ENCODE measurements at places on chromosomes 4 and X. TPM values are rescaled to one million over a fixed set of nuclear protein-coding genes. Genes with fewer than 3 reads are reported as not detected.

DNA sequence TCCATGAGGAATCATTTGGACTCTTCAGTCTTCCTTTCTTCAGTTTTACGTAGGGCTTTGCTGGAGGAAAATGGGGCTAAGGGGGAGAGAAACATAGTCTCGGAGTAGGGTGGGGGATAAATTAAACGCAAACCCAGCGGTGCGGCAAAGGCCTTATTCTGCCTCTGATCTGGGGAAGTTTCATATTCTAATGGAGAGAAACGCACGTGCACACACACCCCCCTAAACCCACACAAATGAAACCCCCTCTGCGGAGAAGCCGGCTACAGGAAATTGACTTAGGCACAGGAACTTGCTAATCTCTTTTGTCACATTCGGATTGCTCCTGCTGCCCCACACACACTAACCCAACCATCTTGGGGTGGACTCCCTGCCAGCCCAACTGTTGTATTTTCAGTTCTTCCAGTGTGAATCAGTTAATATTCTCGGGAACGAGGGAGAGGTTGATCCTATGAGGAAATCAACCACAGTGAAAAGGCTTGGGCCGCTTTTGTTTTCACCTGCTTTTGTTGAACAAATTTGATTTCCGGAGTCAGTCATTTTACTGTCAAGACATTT lies at the start of gene RHOH:
Gene RHOH, plus strand, starts transcription at position 308 of the 558 bp plus-strand sequence. CDS start 46,356 bp downstream, outside the sequence.
- H3K27ac ChIP-seq = no peak within 1 kb of the TSS
- no peaks in the 10 kb centered on the region for H3K27me3 ChIP-seq
- no peak for DNase-seq

- H3K4me3 ChIP-seq = no peak overlapping the region
- no peaks in the 10 kb centered on the region for H3K36me3 ChIP-seq
- H3K27me3 ChIP-seq = peaks cover 8% of the 10 kb centered on the region
Observed at GRCh38 chrX:1244164-1245076, 24.2 kb upstream of the CSF2RA start.

- DNase-seq = no peak
- H3K27me3 ChIP-seq = peaks cover 13% of the 10 kb centered on the region
- H3K4me1 ChIP-seq = no peaks in the 10 kb centered on the region
Observed at GRCh38 chr4:73836373-73837279, at the start of gene CXCL6. Gene CXCL6, plus strand, starts transcription at chr4:73836678. Its CDS starts 73 bp downstream, at chr4:73836751.

- no peaks in the 10 kb centered on the region for H3K27me3 ChIP-seq
- DNase-seq = no peak
- H3K4me1 ChIP-seq = no peaks in the 10 kb centered on the region
- H3K27ac ChIP-seq = no peak overlapping the region
- no peak overlapping the region for H3K4me3 ChIP-seq
Observed at GRCh38 chrX:56343219-56343618, 111.1 kb downstream of the KLF8 start.

Gene HSFX3
- polyA plus RNA-seq = not detected
